ENCODE measurements at places on chromosomes 3 and 15.

DNA sequence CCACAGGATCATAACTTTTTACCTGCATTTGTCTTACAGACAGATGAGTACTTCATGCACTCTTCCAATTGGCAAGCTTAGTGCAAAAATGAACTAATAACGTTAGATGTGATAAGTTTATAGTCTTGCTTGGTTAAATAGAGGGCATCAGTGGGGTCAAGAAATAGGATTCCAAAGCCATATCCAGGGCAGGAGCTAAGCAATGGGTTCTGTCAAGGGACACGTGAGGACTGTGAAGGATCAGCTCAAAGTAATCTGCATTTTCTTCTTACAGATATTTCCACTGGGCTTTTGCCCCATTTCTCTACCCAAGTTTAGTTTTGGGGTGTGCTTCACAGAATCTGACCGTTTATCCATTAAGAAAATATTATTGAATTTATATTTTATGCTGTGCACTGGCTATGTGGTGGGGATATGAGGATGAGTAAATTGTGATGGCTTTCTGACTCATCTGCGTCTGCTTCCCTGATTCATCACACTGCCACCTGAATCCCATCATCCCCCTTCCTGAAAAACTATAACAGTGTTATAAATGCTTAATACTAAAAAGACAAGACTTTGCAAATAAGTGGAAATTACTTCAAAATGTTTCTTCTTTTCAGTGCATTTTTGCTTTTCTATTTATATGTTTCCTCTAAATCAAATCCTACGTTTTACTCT is 17.5 kb downstream of the PPP2R3A start:
- DNase-seq, result no peak

- no peak for DNase-seq
These were observed 76.6 kb upstream of the SNRPN start for GRCh38 chr15:24878153-24878552.

- no peak for DNase-seq
These were observed 436.6 kb downstream of the VGLL3 start for GRCh38 chr3:86554383-86554782.

- DNase-seq, result no peak
These were observed 622.3 kb downstream of the DIPK2A start for GRCh38 chr3:144593881-144594280.

GRCh38 chr3:17009826-17010225 is 125.1 kb downstream of the PLCL2 start:
- DNase-seq, result no peak

DNA sequence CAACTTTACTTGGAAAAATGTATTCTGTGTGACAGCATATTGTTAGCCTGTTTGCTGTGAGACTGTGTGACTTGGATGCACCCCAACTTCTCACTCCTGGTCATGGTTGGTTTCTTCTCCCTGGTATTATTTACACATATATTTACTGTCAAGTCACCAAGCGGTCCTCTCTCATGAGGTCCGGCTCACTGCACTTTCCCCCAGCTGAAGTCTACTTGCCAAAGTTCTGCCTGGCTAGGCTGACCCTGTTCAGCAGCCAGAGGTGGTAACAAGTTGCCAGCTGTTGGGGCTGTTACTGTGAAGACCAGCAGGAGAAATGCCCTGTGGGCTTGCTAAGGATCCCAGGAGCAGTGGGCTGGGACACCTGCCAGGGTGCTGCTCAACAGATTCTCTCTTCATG is 337.5 kb downstream of the MFSD1 start:
- no peak for DNase-seq

DNA sequence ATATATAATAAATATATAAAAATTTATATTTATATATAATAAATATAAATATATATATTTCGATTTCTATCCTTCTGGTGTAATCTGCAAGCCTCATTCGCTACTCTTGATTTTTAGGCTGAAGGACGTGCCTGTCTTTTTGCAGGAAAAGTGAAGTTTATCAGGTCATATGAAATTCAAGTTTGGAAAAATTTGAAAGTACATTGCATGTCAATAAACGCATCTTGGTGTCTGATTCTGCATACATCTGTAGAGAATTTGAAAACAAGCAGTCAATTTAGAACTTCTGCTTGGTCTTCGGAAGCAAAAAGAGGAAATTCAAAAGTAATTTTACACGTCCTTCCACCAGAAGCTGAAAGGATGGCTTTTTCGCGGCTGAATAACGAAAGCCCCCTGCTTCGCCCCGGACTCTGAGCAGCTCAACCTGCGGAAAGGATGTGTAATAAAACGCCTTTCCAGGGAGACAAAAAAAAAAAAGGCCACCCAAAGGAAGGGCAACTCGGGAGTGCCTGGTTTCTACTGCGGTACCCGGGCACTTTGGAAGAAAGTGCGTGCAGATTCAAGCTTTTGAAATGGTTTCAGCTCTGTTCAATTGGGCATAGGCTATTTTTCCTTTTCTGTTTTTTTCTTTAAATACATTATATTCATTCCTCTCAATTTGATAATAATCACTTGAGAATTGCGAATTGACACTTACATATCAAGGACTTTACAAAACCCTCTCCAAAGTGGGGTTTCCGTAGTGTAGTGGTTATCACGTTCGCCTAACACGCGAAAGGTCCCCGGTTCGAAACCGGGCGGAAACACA is 1.5 kb upstream of the MYNN start:
- DNase-seq, result no peak

GRCh38 chr15:90550919-90551318 is 21.2 kb downstream of the CRTC3 start:
- no peak for DNase-seq

- DNase-seq, result no peak
These were observed 161.4 kb upstream of the POU1F1 start for GRCh38 chr3:87437765-87438164.

- DNase-seq, result no peak
These were observed 379.5 kb upstream of the AGTR1 start for GRCh38 chr3:148318240-148318639.

DNA sequence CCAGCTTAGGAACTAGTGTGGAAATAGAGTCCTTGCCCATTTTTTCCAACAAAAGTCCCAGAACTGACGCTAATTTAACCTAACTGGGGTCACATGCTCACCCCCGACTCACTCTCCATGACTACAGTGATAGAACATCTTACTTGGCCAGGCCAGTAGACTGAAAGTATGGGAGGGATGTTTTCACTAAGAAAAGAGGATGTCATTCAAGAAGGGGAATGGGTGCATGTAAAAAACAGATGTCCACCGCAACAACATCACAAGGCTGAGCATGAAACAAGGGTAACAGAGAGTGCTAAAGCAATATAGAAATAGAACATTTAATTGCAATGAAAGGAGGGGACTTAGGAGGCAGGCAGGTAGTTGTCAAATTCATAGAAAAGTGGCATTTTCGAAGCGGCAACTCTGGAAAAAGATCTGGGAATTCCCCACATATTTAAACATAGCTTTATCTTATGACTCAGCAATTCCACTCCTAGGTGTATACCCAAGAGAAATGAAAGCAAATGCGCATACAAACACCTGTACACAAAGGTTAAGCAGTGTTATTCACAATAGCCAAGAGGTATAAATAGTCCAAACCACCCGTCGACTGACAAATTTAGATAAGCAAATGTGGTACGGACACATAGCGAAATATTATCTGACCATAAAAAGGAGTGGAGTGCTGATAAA is 41.1 kb upstream of the UBE2E2 start:
- DNase-seq, result no peak

GRCh38 chr3:168583977-168584376 is 488.3 kb upstream of the GOLIM4 start:
- DNase-seq, result no peak

DNA sequence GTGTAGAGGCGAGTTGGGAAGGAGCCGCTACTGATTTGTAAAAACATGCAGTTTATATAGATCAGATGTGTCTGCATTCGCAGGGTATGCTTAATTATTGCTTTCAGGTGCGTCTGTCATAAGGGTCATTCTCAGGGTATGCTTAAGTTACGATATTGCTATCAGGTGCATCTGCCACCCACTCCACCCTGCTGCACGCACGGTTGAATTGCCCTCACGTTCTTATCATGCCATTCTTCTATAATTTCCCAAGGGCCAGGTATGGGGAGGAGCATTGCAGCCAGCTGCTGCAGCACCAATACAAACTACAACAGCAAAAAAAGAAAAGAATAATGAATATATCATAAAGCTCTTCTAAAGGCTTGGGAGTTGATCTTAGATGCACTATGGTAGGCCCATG is 230.0 kb downstream of the KBTBD8 start:
- DNase-seq, result no peak

Measured in activated CD4-positive, alpha-beta T cell treated with anti-CD3 and anti-CD28 coated beads for 24 hours (primary cell).